Suppressor macrophage treated with lipopolysaccharide for 1 hour (primary cell): ENCODE measurements at places on chromosomes 1 and 21.
A peak's percentile ranks its signal among the peaks of the same experiment; 100 is the strongest.

- peak; percentile 98 for DNase-seq
Measured at GRCh38 chr1:1614204-1614953, 921 bp upstream of the MIB2 start.

DNA sequence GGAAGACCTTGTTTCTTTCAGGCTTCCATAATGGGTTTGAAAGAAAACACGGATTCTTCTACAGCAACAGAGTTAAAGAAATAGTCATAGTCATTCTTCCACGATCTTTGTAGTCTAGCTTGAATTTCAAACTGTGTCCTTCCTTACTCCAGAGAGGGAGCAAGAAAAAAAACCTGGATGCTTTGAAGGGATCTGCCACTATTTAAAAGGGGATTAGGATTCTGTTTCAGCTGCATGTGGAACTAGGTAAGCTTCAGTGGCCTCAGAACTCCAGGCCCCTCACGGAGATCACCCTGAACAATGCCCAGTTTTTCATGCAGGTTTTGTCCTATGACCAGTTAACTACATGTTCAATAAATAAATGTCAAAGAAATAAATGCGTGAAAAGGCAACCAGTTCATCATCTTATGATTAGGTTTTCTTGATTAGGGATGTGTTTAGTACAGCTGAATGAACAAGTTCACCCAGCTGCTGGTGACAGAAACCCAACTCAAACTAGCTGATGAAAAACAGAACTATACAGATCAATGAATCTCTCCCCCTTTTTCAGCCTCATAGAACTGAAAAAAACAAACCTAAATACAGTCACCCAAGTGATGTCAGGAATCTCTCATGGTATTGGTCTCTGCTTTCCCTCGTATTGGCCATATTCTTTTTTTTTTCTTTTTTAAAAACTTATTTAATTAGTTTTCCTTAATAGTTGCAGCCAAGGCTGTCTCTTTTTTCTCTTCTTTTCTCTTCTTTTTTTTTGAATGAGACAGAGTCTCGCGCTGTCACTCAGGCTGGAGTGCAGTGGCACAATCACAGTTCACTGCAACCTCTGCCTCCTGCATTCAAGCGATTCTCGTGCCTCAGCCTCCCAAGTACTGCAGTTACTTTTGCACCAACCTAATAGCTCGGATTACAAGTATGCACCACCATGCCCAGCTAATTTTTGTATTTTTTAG, 14.6 kb upstream of the MPZL1 start:
- no peak for DNase-seq

DNA sequence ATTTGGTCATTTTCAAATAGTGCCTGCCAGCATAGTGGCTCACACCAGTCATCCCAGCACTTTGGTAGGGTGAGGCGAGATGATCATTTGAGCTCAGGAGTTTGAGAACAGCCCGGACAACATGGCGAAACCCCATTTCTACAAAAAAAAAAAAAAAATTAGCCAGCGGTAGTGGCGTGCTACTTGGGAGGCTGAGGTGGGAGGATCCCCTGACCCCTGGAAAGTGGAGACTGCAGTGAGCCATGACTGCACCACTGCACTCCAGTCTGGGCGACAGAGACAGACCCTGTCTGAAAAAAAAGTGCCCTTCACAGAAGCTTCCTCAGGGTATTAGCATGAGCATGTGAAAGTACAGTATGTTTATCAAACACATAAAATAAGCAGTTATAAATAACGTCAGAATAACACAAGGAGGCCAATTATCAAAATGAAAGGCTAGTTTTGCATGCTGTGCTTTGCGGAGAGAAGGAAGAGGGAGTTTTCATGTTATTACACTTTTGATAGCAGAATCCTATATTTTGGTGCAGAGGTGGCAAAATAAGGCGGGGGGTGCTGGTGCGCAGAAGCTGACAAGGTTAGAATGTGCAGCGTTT, 781 bp upstream of the METTL13 start:
- DNase-seq = no peak

GRCh38 chr1:231581859-231582258, 44.7 kb upstream of the DISC1 start:
- DNase-seq = no peak

DNA sequence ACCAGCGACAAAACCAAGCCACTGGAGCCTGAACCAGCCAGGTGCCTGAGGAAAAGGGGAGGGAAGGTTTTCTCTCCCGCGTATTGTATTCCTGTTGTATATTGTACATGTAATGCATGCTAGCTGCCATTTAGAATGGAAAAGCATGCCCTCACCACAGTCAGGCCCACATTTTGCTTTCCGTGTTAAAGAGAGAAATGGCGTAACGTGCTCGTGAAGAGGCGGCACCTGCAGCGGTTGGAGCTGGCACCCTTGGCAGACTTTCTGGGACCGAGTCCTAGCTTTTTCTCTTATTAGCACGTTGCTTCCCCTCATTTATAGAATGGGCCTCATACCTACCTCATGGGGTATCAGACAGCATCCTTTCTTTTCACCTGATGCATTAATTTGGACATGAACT, 135.3 kb upstream of the IRF2BP2 start:
- no peak for DNase-seq

DNA sequence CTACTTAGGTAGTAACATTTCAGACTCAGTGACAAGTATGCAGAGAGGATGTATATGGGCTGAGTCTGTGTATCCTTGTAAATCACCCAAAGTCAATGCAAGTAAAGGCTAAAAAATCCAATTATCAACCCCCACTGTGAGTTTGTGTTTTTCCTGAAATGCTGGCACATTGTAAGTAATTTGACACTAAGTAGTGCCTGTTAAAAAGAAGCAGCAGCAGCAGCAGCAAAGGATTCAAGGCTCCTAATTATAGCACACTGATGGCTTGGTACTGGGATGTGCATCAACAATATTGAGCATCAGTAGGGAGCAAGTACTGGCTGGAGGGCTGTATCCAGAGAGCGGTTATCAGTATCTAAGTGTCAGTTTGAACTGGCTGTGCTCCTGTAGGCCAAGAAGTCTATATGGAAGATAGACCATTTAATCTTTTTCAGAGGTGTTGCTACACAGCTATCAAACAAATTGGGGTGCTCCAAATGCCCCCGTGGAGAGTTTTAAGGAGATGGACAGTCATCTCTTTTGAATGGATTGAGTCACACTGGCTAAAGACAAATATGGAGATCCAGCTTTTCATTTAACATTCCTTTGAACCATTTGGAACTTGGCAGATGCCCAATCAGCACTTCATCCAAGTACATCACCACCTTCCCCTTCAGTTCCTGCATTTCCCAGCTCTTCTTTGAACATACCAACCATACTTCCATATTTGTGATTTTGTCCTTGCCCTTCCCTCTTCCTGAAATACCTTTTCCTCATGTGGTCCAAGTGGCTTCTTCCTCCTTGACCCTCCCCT, 241.2 kb upstream of the ST6GALNAC5 start:
- DNase-seq = no peak

DNA sequence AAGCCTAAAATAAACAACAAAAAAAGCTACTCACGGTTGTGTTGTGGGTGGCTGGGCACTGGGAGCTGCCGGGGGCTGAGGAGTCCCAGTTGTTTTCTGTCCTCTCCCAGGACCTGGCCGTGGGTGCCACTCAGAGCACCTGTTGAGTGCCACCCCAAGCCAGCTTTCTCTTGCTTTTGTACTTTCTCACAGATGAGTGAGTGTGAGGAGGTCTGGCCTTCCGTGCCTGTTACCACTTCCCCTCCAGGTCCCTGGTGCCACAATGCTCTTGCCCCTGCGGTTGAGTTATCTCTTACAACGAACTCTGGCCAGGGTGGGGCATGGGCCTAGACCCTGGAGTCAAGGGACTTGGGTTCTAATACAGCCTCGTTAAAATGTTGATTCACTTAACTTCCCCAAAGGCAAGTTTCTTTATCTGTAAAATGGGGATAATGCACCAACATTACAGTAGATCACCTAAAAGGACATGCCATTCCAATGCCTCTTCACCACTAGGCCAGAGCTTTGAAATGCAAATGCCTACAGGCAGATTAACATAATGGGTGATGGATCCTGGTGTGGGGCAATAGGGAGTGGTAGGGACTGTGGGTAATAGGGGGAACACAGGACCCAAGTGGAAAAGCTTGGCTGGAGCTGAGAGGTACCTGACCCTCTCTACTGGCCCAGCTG, at the start of gene CNR2:
CNR2 (minus strand) TSS at position 151 of the 669 bp plus-strand sequence. CDS start 37,745 bp downstream, outside the sequence.
- DNase-seq = no peak

DNA sequence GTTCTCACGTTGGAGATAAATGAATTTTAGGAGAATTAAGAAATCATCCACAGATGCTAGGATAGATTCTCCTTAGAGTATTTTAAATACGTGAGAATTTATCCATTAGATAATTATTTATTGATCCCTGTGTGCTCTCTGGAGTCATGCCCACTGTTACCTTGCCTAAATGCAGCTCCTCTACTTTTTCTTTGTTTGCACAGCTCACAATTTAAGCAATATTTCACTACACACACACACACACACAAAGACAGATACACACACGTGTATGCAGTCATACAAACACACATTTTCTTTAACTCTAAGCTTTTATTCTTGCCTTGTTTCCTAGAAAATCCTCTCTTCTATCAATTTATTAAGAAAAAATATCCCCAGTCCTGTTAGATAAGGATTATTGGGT, 51.7 kb downstream of the GPR88 start:
- no peak for DNase-seq

DNA sequence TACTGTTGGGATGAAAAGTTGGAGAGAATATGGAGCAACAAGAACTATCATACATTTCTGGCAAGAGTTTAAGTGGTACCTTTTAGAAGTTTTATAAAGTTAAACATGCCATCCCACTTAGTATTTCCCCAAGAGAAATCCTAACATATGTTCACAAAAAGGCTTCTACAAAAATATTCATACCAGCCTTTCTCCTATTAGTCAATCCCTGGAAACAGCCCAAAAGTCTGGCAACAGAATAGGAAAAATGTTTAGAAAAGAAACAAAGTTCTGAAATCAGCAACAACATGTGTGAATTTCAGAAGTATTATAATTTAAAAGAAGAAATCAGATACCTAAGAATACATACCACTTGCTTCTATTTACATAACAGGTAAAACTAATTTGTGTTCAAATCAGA, 271.0 kb downstream of the DSCAM start:
- no peak for DNase-seq

- DNase-seq = no peak
Measured at GRCh38 chr1:26788515-26788785, 700 bp downstream of the PIGV start.

DNA sequence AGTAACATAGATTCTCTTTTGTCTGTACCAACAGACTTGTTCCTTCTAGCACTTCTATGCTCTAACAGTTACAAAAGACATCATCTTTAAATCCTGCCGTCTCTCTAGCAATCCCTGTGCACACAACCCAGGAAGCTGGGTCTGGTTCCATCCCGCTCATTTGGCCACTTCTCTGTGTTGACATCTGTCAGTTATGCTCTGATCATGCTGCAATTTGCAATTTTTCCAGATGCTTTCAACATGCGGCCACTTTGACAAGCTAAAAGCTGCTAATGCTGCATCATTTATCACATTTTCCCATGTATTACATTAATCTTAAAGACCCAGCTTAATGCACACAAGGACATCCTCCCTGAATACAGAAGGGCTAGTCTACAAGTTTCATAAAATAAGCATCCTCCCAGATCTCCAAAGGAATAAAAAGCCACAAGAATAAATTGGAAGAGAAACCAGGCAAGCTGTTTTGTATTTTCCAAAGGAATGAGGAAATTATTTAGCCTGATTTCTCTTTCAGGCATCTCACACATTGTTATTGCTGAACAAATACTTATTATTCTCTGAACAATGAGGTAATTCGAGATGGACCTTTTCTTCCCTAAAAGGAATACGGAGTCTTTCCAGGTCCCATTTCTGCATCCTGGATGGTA, 19.0 kb upstream of the LRRC52 start:
- no peak for DNase-seq

GRCh38 chr1:228112167-228112566, 3.1 kb upstream of the MRPL55 start:
- no peak for DNase-seq

DNA sequence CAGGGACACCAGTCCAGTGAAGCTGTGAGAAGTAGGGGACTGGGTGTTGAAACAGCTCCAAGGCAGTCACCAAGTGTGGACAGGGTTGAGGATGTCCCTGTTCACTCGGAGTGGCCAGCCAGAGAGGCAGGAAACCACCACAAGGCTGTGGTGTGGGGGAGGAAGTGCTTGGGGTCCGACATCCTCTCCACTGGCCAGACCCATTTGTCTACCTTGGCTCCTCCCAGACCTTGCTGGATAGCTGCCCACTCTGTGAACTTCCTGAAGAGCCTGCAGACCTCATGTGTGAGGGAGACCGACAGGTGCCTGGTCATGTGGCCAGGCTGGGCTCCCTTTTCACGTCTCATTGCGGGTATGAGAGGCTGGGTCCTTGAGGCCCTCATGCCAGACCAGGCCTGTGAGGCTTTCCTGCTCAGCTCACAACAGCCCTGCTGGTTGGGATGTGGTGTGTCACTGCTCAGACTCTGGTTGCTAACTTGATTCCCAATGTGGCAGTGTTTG, 21.8 kb downstream of the CYP4B1 start:
- no peak for DNase-seq

DNA sequence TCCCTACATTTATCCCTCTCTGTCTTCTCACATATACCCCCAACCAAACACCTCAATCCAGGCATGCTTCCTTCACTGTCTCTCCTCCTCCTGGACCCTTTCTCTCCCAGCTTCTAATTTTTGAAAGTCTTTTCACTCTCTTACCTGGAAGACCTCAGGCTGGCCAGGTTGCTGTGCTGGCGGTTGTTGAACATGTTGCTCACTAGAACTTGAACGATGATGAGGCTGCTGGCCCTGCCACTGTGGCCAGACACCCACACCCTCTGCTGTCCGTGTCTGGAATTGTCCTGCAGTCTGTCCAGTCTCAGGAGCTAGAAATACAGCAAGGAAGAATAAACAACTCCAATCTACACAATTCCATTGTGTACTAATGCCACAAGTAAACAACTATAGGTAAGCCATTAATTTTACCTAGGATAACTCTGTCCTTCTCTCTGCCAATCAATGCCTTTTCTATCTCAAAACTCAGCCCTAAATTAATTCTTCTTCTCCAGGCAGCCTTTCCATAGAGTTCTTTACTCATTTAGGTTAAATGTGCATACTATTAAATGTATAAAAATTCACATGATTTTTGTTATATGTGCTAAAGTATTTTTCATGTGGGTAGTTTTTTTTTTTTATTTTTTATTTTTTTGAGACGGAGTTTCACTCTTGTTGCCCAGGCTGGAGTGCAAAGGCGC, 5.1 kb upstream of the CTSK start:
- peak; percentile 80 for DNase-seq

GRCh38 chr21:26042181-26042876, 128.2 kb downstream of the APP start:
- DNase-seq = no peak

DNA sequence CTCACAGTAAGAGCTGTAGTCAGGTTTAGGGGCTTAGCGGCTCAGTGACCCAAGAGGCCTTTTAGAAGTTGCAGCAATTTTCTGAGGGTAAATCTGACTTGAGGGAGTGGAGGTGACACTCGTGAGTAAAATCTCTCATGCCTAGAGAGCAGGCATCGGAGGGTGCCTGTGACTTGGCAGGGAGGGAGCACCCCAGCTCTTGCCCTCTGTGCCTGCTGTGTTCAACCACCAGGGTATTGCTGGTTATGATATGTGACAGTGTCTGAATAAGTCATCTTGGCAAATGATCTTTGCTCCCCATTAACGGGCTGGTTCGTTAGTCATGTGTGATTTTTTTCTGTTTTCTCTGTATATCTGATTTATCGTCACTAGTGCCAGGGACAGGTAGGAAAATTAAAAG, 5.9 kb downstream of the MAN1C1 start:
- no peak for DNase-seq
